ENCODE measurements at places on chromosomes 3 and 15. TPM values are rescaled to one million over a fixed set of nuclear protein-coding genes. Genes with fewer than 3 reads are reported as not detected.

DNA sequence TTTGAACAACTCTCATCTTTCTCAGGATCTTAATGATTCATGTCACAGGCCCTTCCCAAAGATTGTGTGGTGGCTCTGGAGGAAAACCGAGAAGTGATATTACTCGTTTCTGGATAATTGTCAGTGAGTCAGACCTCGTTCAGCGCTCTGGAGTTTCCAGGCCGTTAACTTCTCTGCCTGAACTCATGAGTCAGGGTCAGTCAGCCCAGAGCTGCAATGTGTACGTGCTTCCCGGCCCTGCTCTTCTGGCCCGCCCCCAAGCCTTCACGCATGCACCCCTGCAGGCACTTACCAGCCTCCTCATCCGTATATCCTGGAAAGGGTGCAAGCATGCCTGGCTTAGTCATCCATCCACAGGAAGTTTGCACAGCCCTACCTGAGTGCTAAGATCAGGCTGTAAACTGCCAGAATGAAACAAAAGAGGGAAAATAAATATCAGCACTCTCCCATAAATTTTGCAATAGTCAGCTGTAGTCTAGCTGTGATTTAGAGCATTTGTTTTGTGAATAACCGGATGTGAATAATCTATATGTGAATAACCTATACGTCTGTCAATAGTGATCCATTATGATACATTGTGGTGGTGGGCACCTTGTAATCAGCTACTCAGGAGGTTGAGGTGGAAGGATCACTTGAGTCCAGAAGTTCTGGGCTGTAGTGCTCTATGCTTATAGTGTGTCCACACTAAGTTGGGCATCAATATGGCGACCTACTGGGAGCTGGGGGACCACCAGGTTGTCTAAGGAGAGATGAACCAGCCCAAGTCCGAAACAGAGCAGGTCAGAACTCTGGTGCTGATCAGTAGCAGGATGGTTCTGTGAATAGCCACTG is 35.3 kb upstream of the SEMA4B start:
- peak; percentile 44 for DNase-seq

GRCh38 chr3:159629329-159630084 is 359.1 kb upstream of the IL12A start:
- no peak for DNase-seq

GRCh38 chr15:52778457-52778856 is 11.7 kb downstream of the ONECUT1 start:
- no peak for DNase-seq

Gene SEMA3B
- total RNA-seq: 0.70 TPM

Gene ISL2
- total RNA-seq: 2.4 TPM
